ENCODE measurements at places on chromosomes 16 and 17.

DNA sequence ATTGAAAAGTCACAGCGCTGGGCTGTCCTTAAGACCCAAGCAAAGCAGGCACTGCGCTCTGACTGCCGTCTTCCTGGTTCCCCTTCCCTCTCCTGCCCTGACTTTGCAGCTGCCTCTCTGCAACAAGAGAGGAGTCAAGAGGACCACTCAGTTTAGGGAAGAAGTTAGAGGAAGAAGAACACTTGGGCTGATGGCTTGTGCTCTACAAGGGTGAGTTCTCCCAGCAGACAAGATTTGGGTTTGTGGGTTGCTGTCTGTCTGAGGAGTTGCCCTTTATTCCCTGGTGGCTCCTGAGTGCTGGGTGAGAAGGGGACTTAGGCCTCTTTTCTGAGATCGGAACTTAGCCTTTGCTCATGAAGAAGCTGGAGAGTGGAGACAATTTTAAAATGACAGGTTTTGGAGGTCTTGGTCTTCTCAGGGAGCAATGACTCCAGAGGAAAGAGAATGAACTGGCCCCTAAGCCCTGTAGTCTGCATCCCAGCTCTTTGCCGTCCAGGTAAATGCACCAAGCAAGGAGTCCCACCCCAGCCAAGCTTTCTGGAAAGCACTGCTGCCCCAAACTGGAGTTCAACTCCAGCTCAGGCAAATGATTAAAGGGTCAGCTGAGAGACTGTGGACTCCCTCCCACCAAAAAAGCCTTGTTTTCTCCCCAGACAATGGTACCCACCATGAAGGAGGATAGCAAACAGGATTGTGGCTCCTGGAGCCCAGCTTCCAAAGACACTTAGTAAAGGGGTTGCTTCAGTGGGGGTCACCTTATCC lies 2.7 kb upstream of the HOXB9 start:
- no peak for DNase-seq

GRCh38 chr16:2874032-2874911 lies 8.7 kb upstream of the FLYWCH2 start:
- DNase-seq: no peak

DNA sequence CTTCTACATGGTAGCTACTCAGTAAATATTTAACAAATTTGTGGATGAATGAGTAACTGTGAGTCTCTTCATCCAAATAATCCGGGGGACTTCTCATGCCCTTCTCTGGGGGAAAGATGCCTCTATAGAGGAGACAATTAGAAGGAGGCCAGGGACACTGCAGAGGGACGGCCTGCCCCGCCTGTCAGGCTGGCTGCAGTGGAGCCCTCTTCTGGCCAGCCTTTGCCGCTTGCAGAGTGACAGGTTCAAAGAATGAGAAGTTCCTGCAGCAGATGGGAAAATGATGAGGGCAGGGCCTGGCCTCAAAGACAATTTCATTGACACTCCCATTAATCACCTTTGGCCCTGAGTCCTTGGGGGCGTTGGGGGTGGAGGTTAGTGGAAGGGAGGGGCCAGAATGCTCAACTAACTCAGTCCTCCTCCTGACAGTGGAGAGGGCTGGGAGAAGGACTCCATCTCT lies 339.0 kb downstream of the MAF start:
- no peak for DNase-seq

- no peak for DNase-seq
These were observed 629.0 kb upstream of the CDH8 start for GRCh38 chr16:62665269-62665668.

GRCh38 chr17:40179923-40180659 lies 2.8 kb downstream of the RAPGEFL1 start:
- peak; percentile 36 for DNase-seq

Measured in fibroblast of villous mesenchyme (primary cell).